Mesothelial cell of epicardium (in vitro differentiated cells): ENCODE measurements at places on chromosomes 2 and 18.
A peak's percentile ranks its signal among the peaks of the same experiment; 100 is the strongest.

DNA sequence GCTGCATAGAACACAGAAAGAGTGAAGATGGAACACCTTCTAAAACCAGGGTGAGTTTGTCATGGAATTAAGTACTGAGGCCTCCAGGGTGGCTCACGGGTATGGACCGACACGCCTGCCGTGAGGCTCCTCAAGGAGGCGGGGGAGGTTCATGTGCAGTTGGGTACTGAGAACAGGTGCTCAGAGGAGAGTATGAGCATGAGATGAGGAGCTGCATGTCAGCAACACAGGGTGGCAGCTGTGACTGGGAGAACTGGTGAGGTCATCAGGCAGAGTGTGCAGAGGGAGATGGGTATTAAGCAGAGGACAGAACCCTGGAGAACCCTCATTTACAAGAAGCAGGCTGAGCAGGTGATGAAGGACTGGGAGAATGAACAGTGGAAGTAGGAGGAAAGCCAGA, 63.2 kb upstream of the KLHL29 start:
- H3K36me3 ChIP-seq = no peaks in the 10 kb centered on the region
- H3K27me3 ChIP-seq = peaks cover 12% of the 10 kb centered on the region
- H3K4me1 ChIP-seq = peaks cover 10% of the 10 kb centered on the region
- DNase-seq = no peak
- no peak overlapping the region for H3K4me3 ChIP-seq

- no peaks in the 10 kb centered on the region for H3K36me3 ChIP-seq
- H3K27me3 ChIP-seq = no peaks in the 10 kb centered on the region
- no peak overlapping the region for H3K4me3 ChIP-seq
- DNase-seq = no peak
- no peaks in the 10 kb centered on the region for H3K4me1 ChIP-seq
Observed at GRCh38 chr2:225274751-225275150, 124.8 kb upstream of the NYAP2 start.

DNA sequence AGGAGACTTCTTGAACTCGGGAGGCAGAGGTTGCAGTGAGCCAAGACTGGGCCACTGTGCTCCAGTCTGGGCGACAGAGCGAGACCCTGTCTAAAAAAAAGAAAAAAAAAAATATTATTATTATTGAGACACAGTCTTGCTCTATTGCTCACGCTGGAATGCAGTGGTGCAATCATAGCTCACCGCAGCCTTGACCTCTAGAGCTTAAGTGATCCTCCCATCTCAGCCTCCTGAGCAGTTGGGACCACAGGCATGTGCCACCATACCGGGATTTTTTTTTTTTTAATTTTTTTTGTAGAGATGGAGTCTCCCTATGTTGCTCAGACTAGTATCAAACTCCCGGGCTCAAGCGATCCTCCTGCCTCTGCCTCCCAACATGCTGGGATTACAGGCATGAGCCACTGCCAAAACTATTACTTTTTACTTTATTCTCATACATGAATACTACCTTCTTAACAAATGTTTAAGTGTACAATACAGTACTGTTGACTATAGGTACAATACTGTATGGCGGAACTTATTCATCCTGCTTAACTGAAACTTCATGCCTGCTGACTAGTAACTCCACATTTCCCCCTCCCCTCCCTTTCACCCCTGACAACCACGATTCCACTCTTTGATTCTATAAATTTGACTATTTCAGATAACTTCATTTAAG, 15.5 kb downstream of the FBXO11 start:
- no peak overlapping the region for H3K27ac ChIP-seq
- no peaks in the 10 kb centered on the region for H3K27me3 ChIP-seq
- DNase-seq = no peak
- H3K36me3 ChIP-seq = peaks cover 9% of the 10 kb centered on the region
- H3K4me3 ChIP-seq = no peak overlapping the region
- peaks cover 29% of the 10 kb centered on the region for H3K4me1 ChIP-seq

DNA sequence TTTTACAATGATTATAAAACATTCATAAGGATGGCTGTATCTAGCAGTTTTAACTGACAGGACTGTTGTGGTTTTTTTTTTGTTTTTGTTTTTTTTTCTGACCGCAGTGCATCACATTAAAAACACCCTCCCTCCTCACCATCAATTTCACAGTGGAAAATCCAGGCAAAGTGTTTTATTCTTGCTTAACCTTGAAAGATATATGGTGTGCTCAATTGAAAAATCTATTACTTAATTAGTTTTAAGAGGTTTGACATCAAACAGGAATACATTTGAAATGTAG, 250.7 kb downstream of the DLGAP1 start:
- H3K27me3 ChIP-seq = no peaks in the 10 kb centered on the region
- no peak for DNase-seq
- peaks cover 14% of the 10 kb centered on the region for H3K4me1 ChIP-seq

DNA sequence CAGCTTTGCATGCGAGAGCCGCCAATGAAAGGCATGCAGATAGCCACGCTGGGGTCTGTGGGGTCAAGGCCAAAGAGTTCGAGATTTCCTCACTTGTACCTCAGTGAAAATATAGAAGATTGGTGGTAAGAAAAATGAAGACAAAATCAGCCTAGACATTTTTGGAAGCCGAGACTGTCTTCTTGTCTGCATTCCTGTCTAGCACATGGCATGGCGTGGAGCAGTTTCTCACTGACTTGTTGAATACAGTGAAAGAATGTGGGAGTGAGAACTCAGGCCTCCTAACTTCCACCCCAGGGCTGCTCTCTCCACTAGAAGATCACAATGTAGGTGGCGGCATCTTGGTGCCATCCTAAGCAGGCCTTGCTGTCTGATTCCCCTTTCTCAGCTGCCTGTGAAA, 740.8 kb upstream of the HS6ST1 start:
- DNase-seq = no peak
- no peaks in the 10 kb centered on the region for H3K36me3 ChIP-seq
- no peak overlapping the region for H3K4me3 ChIP-seq
- no peaks in the 10 kb centered on the region for H3K27me3 ChIP-seq
- H3K4me1 ChIP-seq = peaks cover 59% of the 10 kb centered on the region

GRCh38 chr2:219497495-219498279, 1.0 kb upstream of the GMPPA start:
- H3K36me3 ChIP-seq = no peaks in the 10 kb centered on the region
- H3K4me3 ChIP-seq = peak overlapping the region; percentile 89
- peaks cover 55% of the 10 kb centered on the region for H3K4me1 ChIP-seq
- H3K27me3 ChIP-seq = peaks cover 60% of the 10 kb centered on the region
- no peak for DNase-seq

- H3K4me3 ChIP-seq = no peak overlapping the region
- DNase-seq = no peak
- peaks cover under 1% of the 10 kb centered on the region for H3K4me1 ChIP-seq
- H3K27ac ChIP-seq = no peak overlapping the region
- H3K36me3 ChIP-seq = no peaks in the 10 kb centered on the region
- no peaks in the 10 kb centered on the region for H3K27me3 ChIP-seq
Observed at GRCh38 chr2:22382479-22383169, 1002.4 kb upstream of the KLHL29 start.
